ENCODE measurements at places on chromosomes 6 and 20.

DNA sequence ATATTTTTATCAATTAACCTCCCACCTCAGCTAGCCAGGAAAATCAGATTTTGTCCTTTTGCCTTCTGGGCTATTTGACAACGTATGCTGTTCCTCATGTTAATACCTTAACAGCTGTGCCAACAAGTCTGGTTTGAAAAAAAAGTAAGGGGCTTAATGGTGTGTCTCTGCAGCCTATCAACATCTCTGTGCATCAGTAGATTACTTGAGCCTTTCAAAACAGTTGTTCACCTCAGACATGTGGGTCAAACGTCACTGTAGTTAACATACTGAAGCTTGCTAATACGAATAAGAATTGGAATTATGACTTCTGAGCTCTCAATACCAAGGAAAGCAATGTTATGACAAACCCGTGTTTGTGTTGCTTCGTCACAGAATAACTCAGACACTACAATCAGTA is 23.0 kb downstream of the CEP57L1 start:
- no peak for DNase-seq

- DNase-seq, result no peak
These were observed 159.4 kb downstream of the IMPG1 start for GRCh38 chr6:75913040-75913439.

DNA sequence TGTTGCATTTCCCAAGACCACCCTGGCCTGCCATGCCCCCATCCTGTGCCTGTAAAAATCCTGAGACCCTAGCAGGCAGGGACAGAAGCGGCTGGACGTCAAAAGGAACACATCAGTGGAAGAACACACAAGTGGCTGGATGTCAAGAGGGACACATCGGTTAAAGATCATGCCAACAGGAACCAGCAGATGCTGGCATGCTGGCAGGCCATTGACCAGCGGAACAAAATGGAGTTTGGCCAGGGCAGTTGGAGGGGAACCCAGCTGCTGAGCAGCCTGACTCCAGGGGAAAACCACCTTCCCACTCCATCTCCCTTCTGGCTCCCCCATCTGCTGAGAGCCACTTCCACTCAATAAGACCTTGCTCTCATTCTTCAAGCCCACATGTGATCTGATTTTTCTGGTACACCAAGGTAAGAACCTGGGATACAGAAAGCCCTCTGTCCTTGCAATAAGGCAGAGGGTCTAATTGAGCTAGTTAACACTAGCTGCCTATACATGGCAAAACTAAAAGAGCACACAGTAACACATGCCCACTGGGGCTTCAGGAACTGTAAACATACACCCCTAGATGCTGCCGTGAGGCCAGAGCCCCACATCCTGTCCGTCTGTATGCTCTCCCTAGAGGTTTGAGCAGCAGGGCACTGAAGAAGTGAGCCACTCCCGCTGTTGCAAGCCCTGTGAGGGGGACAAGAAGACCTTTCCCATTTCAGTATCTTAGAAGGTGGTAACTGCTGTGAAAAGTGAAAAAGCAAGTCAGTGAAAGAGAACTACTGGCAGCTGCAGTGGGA is 4.2 kb upstream of the TSBP1 start:
- DNase-seq, result no peak

GRCh38 chr20:48541581-48542071 is 286.2 kb downstream of the PREX1 start:
- no peak for DNase-seq

- no peak for DNase-seq
These were observed 9.8 kb upstream of the ZFP64 start for GRCh38 chr20:52201395-52201794.

DNA sequence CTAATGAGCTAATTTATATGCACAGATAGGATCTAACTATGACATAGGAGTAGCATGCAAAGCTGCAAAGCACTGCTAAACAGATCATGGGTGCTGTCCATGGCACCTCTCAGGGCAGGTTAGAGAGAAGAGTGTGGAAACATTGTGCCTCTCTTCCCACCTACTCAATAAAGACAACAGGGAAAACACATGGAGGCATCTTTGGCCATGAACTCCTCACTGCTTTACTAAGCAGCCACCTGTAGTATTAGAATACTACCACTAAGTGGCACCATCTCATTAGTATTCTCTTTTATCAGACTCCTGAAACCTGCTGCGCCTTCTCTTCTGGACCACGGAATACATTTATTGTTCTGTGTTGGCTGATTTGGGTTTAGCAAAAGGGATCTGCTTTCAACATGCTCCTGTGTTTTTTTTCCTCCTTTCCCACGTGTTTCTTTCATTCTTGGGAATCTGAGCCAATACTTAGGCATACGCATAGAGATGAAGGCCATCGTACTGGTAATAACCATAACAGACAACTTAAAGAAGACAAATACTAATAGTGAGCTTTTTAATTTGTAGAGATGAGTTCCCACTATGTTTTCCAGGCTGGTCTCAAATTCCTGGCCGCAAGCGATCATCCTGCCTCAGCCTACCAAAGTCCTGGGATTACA is 9.4 kb upstream of the HDDC2 start:
- DNase-seq, result peak; percentile 10

GRCh38 chr20:20273286-20273685 is 94.6 kb upstream of the INSM1 start:
- no peak for DNase-seq

- DNase-seq, result no peak
These were observed 192.7 kb downstream of the ARHGAP18 start for GRCh38 chr6:129517288-129517687.

GRCh38 chr6:76706086-76706485 is 633.6 kb upstream of the IMPG1 start:
- no peak for DNase-seq

DNA sequence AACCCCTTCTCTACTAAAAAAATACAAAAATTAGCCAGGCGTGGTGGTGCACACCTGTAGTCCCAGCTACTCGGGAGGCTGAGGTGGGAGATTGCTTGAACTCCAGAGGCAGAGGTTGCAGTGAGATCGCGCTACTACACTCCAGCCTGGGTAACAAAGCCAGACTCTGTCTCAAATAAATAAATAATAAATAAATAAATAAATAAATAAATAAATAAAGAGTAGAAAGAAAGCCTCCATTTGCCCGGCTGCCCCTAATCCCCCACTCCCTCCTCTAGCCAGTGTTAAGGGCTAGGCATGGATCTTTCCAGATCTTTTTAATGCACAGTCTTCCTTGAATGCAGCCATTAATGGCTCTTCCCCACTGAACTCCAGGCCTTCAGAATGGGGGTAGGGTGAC is 3.2 kb downstream of the PNPLA1 start:
- DNase-seq, result no peak

- no peak for DNase-seq
These were observed at the start of gene NFATC2 for GRCh38 chr20:51542571-51543421. NFATC2 (minus strand) TSS chr20:51542719; CDS start chr20:51542499, 220 bp downstream.

DNA sequence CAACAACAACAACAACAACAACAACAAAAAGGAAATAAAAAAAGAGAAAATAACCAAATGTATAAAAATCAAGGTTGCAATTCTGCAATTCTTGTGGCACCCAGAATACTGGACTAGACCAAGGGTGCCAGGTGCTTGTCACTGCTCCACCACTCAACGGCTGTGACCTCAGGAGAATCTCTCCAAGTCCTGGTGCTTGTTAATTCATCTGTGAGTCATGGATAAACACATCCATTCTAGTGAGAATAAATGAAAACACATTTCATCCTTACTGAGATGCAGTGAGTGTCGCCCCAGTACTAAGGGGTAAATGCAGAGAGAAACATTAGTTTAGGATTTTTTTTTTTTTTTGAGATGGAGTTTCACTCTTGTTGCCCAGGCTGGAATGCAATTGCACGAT is 32.0 kb downstream of the HLA-C start:
- DNase-seq, result no peak

DNA sequence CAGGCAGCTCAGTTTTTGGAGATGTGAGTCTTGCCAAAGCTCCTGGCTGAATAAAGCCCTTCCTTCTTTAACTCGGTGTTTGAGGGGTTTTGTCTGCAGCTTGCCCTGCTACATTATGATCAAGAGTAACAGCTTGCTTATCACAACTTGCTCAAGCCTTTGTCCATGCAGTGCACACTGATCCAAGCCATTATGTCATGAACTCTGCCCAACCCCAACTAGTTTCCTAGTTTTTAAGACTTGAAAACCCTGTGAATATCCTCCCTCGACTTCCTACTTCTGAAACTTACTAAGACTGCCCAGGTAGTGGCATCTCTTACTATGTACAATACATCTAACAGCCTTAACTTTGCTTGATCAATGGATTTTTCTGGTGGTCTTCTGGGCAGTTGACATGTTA is 50.3 kb upstream of the ADGRF4 start:
- DNase-seq, result no peak

- DNase-seq, result no peak
These were observed 35.0 kb upstream of the VSX1 start for GRCh38 chr20:25116739-25117458.

- DNase-seq, result no peak
These were observed 54.6 kb downstream of the FYN start for GRCh38 chr6:111818539-111819226.

- no peak for DNase-seq
These were observed 180.1 kb upstream of the MMS22L start for GRCh38 chr6:97462938-97463598.

DNA sequence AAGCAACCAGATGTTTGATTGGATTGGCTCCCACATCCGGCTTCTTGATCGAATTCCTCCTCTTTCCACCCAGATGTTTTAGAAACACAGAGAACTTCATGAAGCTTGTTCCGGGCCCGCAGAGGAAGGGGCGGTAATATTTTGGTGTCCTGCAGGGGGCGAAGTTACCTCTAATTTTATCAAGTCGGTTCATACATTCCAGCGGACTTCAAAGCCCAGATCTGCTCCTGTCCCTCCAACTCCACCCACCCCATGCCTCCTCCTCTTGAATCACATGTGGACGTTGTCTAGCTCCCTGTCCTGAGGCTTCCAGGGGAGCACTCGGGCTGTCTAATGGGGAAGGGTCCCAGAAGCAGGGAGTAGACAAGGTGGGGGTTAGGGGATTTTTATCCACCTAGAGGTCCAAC is 2.9 kb upstream of the BMP6 start:
- peak; percentile 38 for DNase-seq

GRCh38 chr6:106162921-106163320 is 76.8 kb downstream of the PRDM1 start:
- DNase-seq, result no peak

- DNase-seq, result peak; percentile 61
These were observed 20.6 kb upstream of the HLA-F start for GRCh38 chr6:29702519-29703103.

DNA sequence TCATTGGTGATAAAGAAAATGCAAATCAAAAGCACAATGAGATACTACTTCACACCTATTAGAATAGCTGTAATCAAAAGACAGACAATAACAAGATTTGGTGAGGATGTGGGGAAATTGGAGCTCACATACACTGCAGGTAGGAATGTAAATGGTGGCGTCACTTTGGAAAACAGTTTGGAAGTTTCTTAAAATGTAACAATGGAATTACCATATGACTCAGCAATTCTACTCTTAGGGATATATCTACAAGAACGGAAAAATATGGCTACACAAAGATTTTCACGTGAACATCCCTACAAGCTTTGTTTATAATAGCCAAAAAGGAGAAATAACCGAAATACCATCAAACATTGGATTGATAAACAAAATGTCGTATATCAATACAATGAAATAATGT is 270.4 kb downstream of the DOK5 start:
- no peak for DNase-seq

DNA sequence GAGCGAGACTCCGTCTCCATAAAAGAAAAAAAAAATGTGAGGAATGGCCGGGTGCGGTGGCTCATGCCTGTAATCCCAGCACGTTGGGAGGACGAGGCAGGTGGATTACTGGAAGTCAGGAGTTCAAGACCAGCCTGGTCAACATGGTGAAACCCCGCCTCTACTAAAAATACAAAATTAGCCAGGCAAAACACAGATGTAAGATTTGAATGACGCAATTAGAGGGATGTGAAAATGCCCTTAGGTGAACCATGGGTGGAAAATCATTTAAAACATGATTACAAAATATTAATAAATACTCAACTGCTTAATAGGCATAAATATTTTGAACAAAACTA is 20.9 kb downstream of the COL9A3 start:
- DNase-seq, result no peak

- DNase-seq, result no peak
These were observed 571 bp upstream of the FOXC1 start for GRCh38 chr6:1609041-1609647.

- no peak for DNase-seq
These were observed 12.5 kb downstream of the UTRN start for GRCh38 chr6:144297511-144298100.

DNA sequence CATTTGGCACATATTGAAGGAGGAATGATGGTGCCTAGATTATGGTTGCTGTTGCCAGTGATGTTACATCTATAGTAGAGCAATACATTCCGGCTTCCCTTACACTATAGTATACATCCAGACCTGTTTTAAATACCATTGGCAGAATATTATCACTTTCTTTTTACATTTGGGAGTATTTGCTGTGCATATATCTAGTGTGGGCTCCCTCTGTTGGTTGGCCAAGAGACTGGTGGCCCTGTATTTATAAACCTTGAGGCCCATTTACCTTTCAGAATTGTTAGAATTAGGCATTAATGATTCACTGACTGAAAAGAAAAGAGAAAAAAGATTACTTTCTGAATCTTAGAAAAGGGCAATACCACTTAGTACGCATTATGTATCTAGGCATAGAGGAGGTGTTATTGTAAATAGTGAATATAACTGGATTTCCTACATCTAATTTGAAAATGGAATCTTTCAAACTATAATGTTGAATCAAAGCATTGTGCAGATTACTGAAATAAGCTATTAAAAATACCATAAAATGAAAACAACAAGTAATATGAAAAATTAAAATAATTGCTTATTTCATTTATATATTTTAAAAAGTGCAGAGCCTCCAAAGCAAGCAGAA is 628.8 kb upstream of the MAN1A1 start:
- no peak for DNase-seq

- DNase-seq, result no peak
These were observed 20.6 kb upstream of the ARHGAP18 start for GRCh38 chr6:129730477-129731165.

- peak; percentile 17 for DNase-seq
These were observed 7.9 kb upstream of the MCHR2 start for GRCh38 chr6:100001915-100002388.

- no peak for DNase-seq
These were observed 5.7 kb downstream of the COMMD7 start for GRCh38 chr20:32737371-32738223.

GRCh38 chr6:3650959-3651697 is 100.4 kb downstream of the PXDC1 start:
- no peak for DNase-seq

DNA sequence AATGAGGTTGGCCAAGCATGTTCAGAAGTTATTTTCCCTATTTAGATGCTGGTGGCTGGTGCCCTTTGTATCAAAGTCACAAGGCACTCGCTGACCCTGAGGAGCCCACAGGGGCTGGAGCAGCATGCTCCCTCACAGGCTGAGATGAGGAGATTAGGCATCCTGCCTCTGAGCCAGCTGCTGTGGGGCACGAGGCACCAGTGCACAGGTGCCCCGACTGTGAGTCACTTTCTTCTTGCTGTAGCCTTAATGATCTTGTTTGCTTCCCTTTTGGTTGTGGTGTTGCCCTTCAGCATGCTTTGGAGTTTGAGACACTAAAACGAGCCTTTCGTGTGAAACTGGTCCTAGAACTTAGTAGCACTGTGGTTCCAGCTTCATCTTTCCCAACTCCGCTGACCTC is 4.3 kb downstream of the PSMG4 start:
- no peak for DNase-seq
